ENCODE measurements at places on chromosomes 12 and 14. TPM values are rescaled to one million over a fixed set of nuclear protein-coding genes. Genes with fewer than 3 reads are reported as not detected.

DNA sequence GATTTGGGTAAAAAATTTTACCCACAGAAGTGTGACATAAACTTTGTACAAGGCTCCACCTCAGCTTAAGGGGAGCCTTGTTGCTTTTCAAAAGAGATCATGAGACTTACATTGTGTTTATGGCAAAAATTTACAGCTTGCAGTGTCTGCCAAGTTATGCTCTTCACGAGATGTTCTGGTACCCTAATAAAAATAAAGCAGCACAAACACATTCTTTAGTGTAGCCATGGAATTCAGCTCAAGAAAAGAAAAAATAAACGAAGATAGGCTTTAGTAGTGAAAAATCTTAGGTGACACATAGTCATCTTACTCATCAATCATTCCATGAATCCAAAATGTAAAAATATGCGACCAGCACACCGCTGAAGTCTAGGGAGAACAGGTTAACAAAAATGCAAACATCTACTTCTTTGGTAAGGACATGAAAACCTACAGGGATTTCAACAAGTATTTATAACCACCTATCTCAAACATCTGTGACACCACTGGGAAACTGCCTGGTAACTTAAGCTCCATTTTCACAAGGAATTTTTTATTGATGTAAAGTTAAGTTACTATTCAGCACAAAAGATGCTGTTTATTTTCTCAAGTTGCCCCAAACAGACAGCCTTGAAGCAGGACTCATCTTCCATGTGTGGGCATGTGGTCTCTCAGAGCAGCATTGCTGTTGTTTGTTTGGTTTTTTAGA lies 32.9 kb downstream of the DMAC2L start:
- no peak for DNase-seq

- DNase-seq = no peak
These were observed 6.6 kb upstream of the NOP2 start for GRCh38 chr12:6574576-6575295.

Gene OTOGL
- 0.10 TPM for total RNA-seq

Gene MANSC1
- 56.6 TPM for total RNA-seq

Gene KRT82
- not detected for total RNA-seq

DNA sequence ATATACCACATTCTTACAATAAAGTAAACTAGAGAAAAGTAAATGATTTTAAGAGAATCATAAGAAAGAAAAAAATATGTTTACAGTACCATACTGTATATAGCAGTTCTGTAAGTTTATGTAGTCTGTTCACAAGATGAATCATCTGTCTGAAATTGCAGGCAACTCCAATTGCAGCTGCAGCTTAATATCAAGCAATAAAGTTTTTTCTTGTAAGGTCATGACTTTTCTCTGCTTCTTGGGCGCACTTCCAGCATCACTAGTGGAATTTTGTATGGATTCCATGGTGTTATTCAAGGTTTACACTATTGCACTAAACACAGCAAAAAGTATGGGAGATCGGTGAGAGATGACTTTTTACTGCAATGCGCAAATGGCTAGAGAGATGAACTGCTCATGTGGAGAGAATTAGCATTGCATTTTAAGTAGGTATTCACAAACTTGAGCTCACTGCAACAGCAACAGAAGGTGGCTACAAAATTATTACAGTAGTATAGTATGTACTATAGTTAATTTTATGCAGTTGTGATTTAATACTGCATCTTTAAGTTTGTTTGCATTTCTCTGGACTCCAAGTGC lies 445.4 kb upstream of the OR4E1 start:
- no peak for DNase-seq
